Eye (tissue), 1 donor: ENCODE measurements at places on chromosomes 11 and 22.

DNA sequence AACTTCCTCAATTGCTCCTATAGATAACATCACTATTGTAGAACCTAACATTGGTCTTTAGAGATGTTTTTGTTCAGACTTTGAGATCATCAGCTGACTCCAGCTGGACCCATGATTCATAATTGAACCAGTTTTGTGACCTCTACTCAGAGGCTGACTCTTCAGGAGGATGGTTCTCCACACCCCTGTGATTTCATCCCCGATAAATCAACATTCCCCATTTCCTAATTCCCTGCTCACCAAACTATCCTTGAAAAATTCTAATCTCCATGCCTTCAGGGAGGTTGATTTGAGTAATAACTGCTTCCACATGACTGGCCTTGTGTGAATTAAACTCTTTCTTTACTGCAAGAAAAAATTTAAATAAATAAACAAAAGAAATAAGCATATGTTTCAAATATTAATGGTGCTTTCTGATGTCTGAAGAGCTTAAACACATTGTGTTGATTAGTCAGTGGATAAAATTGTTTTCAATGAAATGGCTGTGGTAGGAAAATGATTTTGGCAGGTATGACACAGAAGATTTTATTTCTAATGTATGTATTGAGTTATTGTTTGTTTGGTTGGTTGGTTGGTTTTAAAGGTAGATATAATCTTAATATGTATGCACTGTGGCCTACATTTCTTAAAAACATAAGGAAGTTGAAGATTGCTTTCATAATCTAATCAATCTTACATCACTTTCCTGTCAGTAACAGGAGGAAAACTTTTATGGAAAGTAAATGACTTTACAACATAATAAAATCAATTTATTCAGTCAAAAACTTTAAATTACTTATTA is 427.9 kb upstream of the CCDC179 start:
- peak; percentile 63 for DNase-seq

DNA sequence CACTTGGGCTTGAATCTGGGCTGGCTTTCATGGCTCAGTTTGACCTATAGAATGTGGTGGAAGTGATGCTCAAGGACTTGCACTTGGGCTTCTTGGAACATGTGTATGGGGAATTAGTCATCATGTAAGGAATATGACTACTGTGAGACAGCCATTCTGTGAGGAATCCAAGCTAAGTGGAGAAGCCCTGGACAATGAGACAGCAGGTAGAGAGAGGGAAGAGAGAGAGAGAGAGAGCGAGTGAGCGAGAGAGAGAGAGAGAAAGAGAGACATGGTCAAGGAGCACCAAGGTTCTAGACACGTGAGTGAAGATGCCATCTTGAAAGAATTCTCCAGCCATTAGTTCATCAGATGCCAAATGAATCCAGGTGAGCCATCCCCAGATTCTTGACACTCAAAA is 261.6 kb upstream of the SORL1-AS1 start:
- no peak for DNase-seq

GRCh38 chr22:19419464-19420178 is 11.9 kb downstream of the HIRA start:
- no peak for DNase-seq

- DNase-seq = no peak
Observed at GRCh38 chr11:15216678-15217077, 102.0 kb downstream of the INSC start.

GRCh38 chr11:29119116-29119515 is 897.7 kb downstream of the KCNA4 start:
- DNase-seq = no peak

DNA sequence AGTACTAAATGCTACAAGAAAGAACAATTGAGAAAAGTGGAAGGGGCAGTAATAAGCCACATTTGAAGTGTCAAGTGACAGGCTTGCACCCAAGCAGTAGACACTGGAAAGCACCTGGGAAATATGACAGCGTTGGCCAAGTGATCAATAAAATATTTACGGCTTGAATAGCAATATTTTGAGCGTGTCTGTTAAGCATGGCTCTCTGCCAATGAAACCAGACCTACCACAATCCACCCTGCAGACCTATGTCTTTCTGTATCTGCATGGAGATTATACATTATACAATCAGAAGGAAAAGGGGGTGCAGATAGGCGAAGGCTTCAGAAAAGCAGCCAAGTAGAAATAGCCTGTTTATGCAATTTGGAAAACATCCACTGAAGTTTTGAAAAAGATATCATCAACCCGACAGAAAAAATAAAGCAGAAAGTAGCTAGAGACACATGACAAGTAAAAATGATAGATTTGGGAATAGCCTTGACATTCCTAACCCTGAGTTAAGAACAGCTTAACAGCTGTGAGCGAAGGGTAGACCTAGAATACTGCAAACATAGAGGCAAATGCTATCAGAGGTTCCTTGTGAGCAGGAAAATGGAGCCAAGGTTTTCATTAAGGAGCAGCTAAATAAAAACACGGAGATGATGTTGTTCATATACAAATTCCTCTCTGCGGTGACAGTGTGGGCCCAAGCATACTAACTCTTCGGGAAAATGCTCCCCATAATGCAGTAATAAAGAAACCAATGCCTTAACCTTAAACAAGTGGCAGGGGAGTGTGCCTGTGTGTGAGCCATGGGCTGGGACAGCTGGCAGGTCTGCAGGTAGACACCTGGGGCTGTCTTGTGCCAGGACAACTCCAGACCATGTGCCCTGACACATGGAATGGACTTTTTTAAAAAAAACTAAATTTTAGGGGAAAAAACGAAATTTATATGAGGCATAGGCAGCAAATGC is 71.3 kb downstream of the ETS1 start:
- DNase-seq = no peak

- DNase-seq = peak; percentile 77
Observed at GRCh38 chr11:71977743-71978418, 20.8 kb upstream of the IL18BP start.

GRCh38 chr22:49903322-49904039 is 14.8 kb downstream of the ALG12 start:
- DNase-seq = no peak

DNA sequence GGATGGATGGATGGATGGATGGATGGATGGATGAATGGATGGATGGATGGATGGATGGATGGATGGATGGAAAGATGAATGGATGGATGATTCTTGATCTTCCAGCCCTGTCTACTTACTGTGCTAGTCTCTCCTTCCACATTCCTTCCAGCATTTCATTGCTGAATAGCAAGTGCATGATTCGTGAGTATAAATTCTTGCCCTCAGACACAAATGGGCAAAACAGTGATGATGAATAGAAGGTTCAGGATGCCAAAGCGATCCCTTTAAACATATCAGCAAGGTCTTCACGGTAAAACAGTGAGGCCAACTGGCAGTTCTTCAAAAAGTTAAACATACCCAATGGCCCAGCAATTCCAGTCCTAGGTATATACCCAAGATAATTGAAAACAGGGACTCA is 400.2 kb downstream of the MN1 start:
- no peak for DNase-seq

GRCh38 chr11:126061707-126062678 is 673 bp downstream of the CDON start:
- DNase-seq = peak; percentile 85

DNA sequence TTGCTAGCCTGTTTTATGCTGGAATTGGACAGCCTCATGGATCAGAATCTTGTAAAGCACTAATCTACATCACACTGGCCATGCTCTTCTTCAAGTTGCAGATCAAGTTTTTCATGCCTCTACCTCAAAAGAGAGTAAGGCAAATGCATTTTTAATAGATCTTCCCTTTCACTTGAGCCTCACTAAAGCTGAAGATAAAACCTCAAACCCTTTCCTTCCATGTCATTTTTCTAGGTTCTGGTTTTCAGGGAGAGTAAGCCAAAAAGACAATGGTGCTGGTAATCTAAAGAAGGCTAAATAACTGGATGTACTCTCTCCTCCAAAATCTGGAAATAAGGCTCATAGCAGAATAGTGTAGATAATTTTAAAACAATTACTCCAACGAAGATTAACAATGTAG is 28.3 kb downstream of the POU2AF1 start:
- DNase-seq = no peak

DNA sequence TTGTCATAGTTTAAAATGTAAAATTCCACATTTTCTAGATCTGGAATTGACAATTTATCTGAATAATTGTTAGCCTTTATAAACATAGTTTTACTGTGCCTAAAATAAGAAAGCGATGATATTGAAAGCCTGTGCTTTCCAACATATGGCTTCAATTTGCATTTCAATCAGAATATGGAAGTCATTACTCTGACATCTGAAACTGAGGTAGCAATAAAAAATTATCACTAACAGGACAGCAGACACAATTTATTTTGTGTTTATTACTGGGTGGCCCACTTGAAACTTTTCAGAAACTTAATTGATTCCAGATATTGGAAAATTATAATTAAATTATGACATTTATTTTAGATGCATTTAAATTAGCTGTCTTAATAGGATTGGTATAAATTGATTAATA is 78.5 kb downstream of the TMEM135 start:
- no peak for DNase-seq

DNA sequence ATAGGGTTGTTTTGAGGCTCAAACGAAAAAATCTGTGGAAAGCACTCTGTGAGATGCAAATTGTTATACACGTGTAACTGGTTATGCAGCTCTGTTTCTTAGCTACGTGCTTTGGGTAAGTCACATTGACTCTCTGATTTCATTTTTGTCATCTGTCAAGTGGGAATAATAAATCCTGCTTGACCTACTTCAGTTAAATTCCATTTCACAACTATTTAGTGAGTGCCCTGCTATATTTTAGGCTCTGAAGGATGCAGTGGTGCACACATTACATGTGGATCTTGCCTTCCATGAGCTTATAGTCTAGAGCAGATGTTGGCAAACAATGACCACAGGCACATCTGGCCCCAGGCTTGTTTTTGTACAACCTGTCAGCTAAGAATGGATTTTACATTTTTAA is 133.6 kb upstream of the PLET1 start:
- no peak for DNase-seq
